ENCODE measurements at places on chromosomes 12 and 14. TPM values are rescaled to one million over a fixed set of nuclear protein-coding genes. Genes with fewer than 3 reads are reported as not detected.

- no peak for DNase-seq
Observed at GRCh38 chr14:37051153-37051552, 121.3 kb downstream of the SLC25A21 start.

DNA sequence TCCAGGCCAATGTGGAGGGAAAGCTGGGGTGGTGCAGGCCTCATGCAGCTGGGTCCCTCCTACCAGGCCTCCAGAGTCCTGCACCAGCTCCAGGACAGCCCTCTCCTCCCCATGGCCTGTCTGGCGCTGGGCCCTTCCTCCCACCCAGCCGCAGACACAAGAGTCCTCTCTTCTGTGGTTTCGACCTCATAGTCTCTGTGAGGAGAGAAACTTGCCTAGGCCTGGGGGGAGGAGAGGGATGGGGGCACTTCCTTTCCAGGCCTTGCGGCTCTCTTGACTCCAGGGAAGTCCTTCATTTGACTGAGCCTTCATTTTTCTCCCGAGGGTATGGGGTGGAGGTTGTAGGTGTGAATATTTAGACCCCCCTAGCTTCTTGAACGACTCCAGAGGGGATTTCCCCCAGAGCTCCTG lies 2.3 kb downstream of the MMP14 start:
- no peak for DNase-seq

DNA sequence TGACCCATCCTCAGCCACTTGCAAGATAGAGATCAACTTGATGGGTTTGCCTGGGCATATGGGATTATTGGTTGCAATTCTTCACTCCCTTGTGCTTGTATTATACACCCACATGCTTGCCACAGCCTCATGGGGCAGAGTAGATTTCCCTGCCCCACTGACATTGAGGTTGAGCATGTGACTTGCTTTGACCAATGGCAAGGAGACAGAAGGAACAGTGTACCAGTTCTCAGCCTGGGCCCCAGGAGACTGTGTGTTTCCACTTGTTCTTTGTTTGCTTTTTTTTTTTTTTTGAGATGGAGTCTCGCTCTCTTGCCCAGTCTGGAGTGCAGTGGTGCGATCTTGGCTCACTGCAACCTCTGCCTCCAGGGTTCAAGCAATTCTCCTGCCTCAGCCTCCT lies 31.8 kb downstream of the CALM1 start:
- no peak for DNase-seq

DNA sequence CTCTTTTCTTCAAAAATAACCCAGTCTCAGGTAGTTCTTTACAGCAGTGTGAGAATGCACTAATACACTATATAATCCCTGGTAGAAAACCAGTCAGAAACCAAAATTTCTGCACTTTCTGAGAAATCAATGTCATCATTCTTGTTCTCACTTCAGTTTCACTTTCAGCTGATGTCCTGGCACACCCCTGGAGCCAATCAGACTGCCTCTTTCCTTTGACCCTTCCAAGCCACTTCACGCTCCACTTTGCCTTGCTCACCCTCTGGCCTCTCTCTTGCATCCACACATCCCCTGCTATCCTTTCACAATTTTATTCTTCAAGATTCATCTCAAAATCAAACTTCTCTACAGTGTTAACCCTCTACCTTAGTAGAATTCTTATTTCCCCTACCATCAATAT lies 181.1 kb downstream of the ASCL1 start:
- no peak for DNase-seq

DNA sequence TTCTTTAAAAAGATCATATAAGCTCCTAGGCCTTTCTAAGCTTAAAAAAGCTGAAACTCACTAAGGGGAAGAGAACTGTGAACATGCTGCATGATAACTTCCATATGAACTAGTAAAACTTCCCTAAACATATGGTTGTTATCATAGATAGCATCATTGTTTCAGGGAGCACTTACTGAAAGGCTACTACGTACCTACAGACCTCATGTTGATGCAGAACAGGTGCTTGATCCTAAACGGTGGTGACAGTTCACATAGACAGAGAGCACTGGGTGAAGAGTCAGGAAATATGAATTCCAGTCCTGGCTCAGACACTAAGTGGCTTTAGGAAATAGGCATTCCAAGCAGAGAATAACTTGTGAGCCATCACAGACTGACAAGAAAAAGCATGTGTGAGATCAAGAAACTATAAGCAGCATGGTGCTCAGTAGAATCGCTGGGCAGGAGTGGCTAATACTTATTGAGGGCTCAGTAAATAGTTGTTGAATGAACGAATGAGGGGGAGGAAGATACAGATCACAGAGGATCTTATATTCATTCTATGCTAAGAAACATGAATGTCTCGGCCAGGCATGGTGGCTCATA lies 78.4 kb upstream of the NUDT4 start:
- no peak for DNase-seq

- peak; percentile 12 for DNase-seq
Observed at GRCh38 chr12:107670999-107671643, 14.5 kb upstream of the PWP1 start.

Gene AMIGO2
- 39.7 TPM for total RNA-seq

DNA sequence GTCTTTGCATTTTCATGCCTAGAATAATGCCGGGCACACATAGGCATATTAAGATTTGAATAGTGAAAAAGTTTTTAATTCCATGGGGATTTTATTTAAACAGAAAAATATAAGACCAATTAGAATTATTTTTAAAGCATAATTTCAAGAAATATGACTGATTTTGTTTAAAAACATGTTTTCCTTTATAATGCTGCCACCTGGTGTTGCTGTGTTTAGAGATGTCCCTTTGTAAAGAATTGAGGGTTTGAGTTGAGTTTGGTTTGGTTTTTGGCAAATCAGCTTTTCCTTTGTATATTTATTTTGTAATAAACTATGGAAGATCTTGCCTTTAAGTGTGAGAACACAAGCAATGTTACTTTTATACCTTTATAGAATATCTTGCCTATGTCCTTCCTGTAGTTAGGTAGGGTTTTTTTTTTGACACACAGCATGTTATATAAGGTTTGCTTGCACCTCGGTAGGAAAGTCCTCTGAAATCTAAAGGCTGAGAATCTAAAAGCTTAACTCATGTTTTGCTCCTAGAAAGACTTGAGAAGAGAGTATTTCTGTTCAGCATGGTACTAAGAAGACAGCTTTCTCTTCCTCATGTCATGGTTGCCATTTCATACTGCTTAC lies 31.4 kb upstream of the SNAPC1 start:
- no peak for DNase-seq

Gene ABCC9
- not detected for total RNA-seq

GRCh38 chr14:67395086-67395875 lies 16.7 kb downstream of the PLEK2 start:
- no peak for DNase-seq

DNA sequence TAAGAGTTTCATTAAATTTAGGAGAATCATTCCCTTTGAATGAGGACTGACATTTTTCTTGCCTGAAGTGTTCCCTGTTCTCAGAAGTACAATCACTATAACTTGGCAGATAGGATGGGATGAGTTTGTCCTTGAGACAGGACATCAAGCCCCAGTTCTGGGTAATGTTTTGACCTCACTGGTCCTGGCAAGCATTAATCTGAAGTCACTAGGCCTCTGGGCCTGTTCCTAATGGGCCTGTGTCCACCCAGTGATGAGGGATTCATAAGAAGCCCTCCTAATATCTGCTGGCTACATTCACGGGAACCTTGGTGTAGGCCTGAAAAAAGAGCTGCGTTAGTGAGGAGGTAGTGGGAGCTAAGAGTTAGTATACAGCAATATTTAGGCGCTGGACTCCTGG lies 37.2 kb downstream of the NINJ2 start:
- DNase-seq = no peak

Gene EPYC
- not detected for total RNA-seq

Gene CFAP251
- total RNA-seq = 0.78 TPM

GRCh38 chr12:65779946-65780345 lies 44.3 kb upstream of the HMGA2 start:
- no peak for DNase-seq

Gene SYT1
- not detected for total RNA-seq

Gene PLEKHD1
- total RNA-seq = 0.05 TPM

GRCh38 chr14:21039585-21040369 lies 2.4 kb upstream of the RNASE7 start:
- DNase-seq = no peak

Gene NPFF
- total RNA-seq = not detected

DNA sequence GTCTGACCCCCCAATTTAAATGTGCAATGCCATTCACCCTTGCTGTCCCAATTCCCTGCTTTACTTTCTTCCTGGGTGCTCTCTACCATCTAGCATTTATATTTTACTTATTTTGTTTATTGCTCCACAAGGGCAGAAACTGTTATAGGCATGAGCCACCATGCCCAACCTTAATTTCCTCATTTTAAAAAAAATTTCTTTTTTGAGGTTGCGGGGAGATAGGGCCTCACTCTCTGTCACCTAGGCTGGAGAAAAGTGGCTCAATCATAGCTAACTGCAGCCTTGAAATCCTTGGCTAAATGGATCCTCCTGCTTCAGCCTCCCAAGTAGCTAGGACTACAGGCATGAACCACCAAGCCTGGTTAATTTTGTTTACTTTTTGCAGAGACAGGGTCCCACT lies 13.0 kb downstream of the HPD start:
- no peak for DNase-seq

- no peak for DNase-seq
Observed at GRCh38 chr14:105909046-105909827, 382.9 kb downstream of the TMEM121 start.

DNA sequence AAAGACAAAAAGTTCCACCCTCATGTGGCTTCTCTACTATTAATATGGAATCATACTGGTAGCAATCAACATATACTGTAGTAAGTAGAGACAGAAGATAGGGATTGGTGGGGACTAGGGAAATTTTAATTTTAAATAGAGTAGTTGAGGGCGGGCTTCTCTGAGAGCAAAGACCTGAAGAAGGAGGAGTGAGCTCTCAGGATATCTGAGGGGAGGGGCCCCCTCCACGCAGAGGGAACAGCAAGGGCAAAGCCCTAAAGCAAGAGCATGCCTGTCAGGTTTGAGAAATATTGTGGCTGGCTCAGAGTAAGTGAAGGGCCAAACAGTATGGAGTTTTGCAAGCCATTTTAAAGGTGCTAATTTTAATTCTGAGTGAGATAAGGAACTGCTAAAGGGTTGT lies 64.3 kb downstream of the PCNX1 start:
- no peak for DNase-seq

Measured in activated T-cell treated with anti-CD3 and anti-CD28 coated beads, Interleukin-2, amount 50 U/mL, for 4 hours (primary cell).